ENCODE measurements at places on chromosomes 13 and 19.

GRCh38 chr19:41936961-41937360 lies 8.7 kb upstream of the ERFL start:
- DNase-seq, result no peak

DNA sequence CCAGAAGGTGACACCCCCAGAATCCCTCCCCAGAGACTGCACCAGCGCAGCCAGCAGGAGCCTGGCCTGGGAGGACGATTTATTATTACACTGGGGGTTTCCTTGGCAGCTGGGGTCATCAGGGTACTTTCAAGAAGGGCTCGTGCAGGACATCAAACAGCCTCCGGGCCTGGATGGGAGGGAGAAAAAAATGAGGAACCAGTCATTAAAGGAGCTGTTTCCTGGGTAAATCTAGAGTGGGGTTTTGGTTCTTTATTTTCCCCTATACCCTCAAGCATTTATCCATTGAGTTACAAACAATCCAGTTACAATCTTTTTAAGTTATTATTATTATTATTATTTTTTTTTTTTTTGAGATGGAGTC lies 3.1 kb downstream of the POLR1G start:
- DNase-seq, result no peak

DNA sequence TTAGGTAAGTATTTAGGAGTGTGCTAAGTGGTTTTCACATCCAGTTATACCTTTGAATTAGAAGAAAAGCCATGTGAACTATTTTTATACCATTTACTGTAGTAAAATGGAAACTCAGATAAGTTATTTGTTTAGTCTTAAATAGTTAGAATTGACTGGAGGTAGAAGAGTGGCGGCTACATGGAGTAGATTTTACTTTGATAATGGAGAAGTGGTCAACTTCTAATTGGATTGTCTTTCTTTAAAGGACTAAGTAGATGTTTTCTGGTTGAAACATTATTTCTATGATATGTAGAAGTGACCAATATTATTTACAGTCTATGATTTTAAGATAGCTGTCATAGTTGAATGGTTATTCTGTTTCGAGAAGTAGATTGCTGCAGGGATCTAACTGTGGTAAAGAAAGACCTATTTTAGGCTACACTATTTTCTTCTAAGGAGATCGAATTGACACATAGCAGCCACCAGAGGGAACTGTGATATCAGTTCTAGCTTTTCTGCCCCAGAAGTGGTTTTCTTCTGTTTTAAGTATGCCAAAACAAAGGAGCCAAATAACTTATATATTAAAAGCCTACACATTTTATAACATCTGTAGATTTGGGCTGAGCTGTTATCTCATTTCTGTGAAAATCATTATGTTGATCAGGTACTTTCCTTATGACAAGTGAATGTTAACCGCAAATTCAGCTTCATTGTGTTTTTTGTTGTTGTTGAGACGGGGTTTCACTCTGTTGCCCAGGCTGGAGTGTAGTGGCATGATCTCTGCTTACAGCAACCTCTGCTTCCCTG lies 26.1 kb downstream of the ZMYM2 start:
- no peak for DNase-seq

DNA sequence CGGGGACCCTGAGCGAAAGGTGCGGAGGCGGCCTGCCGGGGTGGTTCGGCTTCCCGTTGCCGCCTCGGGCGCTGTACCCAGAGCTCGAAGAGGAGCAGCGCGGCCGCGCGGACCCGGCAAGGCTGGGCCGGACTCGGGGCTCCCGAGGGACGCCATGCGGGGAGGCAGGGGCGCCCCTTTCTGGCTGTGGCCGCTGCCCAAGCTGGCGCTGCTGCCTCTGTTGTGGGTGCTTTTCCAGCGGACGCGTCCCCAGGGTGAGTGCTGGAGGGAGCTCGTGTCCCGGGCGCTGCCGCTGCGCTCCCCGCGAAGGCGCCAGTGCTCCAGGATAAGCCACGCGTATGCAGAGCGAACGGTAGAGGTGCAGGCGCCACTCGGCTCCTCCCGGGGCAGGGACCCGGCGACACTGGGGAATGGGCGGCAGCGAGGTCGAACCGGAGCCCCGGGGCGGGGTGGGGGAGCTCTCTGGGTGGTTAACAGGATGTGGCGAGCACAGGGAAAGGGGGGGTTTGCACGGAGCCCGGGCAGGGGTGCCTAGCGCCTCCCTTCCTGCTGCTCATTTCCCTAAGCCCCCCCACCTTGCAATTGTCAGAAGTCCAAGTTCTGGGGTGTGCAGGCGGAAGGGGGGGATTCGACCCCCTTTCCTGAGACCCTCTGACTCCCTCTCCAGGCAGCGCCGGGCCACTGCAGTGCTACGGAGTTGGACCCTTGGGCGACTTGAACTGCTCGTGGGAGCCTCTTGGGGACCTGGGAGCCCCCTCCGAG lies at the start of gene IL27RA:
Gene IL27RA (plus strand): TSS at position 44 of the 762 bp plus-strand sequence. CDS start 111 bp downstream, at position 155.
- DNase-seq, result peak; percentile 64

GRCh38 chr19:32497391-32497790 lies 83.6 kb upstream of the PDCD5 start:
- no peak for DNase-seq

GRCh38 chr19:46155237-46155636 lies 7.2 kb downstream of the IGFL2 start:
- no peak for DNase-seq

GRCh38 chr13:43596924-43597598 lies 189.7 kb downstream of the ENOX1 start:
- no peak for DNase-seq

- DNase-seq, result no peak
These were observed 41.4 kb upstream of the ZNF83 start for GRCh38 chr19:52679598-52679997.

GRCh38 chr13:44815623-44816022 lies 173.6 kb downstream of the NUFIP1 start:
- no peak for DNase-seq

DNA sequence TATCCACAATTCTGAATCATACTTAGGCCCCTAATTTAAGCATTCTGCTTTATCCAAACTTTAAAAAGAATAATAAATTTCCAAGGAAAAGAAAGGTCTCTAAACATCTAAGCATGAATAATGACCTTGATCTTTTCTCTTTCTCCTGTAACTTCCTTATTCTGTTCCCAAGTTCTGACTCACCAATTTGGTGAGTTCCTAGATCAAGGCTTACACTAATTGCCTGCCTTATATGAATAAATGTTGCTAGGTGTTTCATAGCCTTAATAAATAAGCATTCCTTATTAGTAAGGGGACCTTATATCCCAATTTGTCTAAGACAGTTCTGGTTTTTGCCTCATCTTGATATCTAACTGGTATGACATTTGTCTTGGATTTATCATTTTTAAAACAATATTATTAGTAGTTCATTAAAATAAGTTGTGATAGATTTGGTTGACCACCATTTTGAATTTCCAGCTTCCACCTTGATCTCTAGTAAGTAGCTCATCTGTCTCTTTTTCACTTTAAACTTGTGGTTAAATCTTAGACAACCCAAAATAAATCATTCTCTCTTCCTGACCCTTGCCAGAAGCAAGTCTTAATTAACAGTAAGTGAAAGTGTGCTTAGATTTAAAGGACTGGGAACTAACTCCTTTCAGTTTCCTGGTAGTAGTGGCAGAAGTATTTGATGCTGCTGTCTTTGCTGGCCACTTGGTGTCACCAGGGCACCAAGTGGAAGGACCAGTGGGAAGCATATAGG lies 121.2 kb upstream of the MLNR start:
- DNase-seq, result no peak

GRCh38 chr13:36549755-36550154 lies 117.5 kb downstream of the CCNA1 start:
- DNase-seq, result no peak

GRCh38 chr13:105957769-105958438 lies 577.6 kb downstream of the EFNB2 start:
- no peak for DNase-seq

- DNase-seq, result peak; percentile 12
These were observed 117.9 kb downstream of the STOML3 start for GRCh38 chr13:38872693-38873092.

DNA sequence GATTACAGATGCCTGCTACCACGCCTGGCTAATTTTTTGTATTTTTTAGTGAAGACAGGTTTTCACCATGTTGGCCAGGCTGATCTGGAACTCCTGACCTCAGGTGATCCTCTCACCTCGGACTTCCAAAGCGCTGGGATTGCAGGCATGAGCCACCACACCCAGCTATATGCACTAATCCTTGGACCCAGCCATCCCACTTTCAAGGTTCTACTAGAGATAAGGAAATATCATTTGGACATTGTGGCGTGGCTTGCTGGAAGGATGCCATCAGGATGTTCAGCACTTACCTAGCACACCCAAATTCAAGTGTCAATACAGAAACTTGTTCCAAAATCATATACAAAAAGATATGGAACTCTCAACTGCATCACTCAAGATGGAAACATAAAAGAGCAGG lies 136.4 kb downstream of the ABCC4 start:
- no peak for DNase-seq

GRCh38 chr19:13669780-13670355 lies 94.5 kb upstream of the MRI1 start:
- DNase-seq, result no peak

- DNase-seq, result no peak
These were observed 3.6 kb upstream of the ADGRE3 start for GRCh38 chr19:14678199-14678598.

GRCh38 chr19:57888560-57889231 lies at the start of gene ZNF814:
Gene ZNF814 (minus strand): TSS chr19:57889037. CDS start chr19:57888802, 235 bp downstream.
- DNase-seq, result peak; percentile 70

GRCh38 chr19:34265221-34265650 lies 10.9 kb downstream of the GARRE1 start:
- DNase-seq, result no peak

- no peak for DNase-seq
These were observed 7.0 kb upstream of the TMC4 start for GRCh38 chr19:54179921-54180461.

- DNase-seq, result no peak
These were observed 232.4 kb downstream of the SLITRK5 start for GRCh38 chr13:87903553-87903952.
